CD4-positive, alpha-beta T cell treated with Interleukin-6 at 100 ng/mL for 8 hours (primary cell): ENCODE measurements at places on chromosomes 12 and 14.

DNA sequence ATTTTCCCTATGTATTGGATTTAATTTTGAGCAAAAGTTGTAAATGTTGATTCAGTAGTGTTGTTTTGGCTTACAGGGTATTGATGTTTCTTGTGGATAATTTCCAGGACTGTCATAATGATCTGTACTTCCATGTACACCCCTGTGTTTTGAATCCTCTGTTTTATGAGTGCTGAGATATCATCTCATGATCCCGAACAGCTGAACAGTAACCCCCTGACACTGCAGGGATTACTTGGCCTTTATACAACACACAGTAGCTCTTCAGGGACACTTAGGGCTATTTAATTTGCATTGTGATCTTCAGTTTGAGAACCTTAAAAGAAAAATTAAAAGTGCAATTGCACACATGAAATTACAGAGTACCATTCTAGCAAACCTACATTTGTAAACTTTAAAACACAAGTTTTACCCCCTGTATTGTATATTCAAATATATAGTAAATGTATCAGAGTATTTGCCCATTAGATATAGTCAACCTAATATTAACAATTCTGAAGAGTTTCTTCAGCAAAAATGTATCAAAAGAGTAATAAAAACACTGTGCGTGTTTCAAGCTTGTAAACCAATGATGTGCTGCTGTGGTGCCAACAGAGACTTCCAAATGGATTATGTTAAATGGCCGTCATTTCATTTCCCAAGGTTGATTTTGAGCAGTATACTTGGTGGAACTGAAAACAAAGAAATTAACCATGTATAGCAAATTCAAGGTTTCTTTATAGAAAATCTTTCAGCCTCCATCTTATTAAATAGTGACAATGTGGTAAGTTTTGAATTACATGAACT, 27.9 kb upstream of the MYF6 start:
- DNase-seq: no peak

- DNase-seq: no peak
These were observed 26.6 kb downstream of the ATF7 start for GRCh38 chr12:53599579-53599978.

DNA sequence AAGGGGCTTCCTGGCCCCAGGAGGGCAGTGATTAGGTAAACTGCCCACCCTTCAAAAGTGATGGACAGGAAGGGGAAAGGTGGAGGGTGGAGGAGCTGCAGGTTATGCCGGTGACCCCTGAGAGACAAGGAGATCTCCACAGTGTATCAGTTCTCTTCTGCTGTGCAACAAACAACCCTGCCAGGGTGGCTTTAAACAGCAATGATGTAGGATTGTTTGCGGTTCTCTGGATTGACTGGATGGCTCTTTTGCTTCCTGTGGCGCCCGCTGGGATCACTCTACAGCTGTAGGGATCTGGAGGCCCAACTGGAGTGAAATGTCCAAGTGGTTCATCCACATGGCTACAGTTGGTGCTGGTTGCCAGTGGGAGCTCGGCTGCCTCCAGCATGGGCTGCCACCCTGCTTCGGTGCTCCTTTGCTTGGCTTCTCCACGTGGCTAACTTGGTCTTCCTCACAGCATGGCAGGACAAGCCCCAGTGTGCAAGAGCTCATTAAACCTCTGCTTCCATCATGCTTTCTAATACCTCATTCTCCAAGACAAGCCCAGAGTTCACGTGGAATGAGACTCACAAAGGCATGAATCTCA, 8.6 kb upstream of the ANKRD9 start:
- DNase-seq: no peak

DNA sequence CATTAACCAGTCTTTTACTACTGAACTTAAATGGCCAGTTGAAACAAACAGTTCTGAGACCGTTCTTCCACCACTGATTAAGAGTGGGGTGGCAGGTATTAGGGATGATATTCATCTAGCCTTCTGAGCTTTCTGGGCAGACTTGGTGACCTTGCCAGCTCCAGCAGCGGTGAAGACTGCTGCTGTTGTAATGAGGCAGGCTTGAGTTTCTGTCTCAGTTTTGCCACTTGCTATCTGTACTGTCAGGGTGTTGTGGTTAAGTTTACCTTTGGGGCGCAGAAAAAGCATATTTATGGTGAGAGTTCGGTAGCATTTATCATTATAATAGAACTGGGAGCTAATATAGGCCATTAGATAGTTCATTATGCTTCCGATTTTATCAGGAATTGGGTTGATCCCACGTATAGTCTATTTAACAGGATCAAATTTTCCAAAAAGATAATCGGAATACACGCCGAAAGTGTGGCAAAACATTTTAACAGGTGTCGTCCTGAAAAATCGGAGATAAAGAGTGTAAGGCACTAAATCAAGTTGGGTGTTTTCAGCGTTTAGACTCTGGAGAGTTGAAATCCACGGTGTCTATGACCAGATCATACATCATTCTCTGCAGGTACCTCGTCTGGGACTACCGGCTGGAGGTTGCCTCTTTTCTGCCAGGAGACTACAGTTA, 688 bp upstream of the NECAP1 start:
- DNase-seq: peak; percentile 25

GRCh38 chr12:18275981-18276380, 14.7 kb downstream of the PIK3C2G start:
- DNase-seq: no peak

DNA sequence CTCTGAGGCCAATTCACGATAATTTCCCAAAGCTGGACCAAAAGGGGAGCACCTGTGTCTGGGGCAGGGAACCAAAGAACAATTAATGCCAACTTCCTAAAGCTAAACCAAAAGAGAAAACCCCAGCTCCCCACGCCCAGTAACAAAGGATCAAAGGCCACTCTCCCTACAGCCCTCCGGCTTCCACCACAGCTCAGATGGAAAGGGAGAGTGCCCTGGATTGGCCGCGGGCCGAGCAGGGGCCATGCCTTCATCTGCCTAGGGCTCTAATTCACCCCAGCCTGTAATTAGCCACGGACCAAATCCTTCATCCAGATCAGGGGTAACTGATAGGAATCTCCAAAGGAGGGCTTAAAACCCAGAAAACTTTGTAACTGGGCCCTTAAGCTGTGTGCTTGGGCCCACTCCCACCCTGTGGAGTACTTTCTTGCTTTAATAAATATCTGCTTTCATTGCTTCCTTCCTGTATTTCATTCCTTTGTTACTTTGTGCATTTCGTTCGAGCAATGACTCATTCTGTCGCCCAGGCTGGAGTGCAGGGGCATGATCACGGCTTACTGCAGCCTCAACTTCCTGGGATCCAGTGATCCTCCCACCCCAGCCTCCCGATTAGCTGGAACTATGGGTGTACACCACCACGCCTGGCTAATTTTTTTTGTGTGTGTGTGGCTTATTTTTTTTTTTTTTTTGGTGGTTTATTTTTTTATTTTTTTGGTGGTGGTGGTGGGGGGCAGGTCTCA, 65.5 kb upstream of the PPP4R3A start:
- no peak for DNase-seq

DNA sequence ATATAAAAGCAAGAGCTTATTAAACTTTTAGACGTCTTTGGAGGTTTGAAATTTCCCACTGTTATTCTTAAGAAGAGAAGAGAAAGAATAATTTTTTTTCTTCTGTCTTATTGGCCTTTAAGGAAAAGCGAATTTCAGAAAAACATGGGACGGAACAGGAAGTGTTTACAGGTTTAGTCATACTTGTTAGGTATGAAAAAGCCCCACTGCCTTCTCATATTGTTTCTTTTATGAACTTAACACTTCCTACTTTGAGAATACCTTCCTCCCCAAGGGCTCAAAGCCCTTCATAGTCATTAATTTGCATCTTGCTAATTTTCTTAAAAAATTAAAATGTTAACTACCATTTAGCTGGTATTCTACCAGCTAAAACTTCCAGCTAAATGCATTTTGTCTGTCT, 82.0 kb downstream of the ETV6 start:
- DNase-seq: peak; percentile 32

GRCh38 chr14:31939934-31940333, 137.2 kb upstream of the ARHGAP5 start:
- no peak for DNase-seq

- no peak for DNase-seq
These were observed 25.2 kb upstream of the PNMA1 start for GRCh38 chr14:73739174-73739898.

DNA sequence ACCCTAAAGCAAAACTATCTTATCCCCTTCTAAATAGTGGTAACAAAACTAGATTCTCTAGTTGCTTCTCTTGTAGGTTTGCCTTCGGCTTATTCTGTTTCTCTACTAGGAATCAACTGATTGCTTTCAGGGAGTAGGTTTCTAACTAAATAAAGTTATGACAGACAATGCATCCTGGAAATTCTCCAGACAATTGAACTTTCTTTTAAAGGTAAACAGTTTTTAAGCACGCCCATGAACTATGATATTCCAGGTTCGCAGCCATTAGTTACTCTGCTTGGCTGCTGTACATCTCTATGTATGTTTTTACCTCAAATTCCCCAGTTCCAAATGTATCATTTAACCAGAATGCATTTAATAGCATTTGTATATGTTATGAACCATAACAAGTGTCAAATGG, 23.9 kb downstream of the EIF2S3B start:
- no peak for DNase-seq

- DNase-seq: no peak
These were observed 37.2 kb upstream of the BDKRB2 start for GRCh38 chr14:96167224-96168148.

DNA sequence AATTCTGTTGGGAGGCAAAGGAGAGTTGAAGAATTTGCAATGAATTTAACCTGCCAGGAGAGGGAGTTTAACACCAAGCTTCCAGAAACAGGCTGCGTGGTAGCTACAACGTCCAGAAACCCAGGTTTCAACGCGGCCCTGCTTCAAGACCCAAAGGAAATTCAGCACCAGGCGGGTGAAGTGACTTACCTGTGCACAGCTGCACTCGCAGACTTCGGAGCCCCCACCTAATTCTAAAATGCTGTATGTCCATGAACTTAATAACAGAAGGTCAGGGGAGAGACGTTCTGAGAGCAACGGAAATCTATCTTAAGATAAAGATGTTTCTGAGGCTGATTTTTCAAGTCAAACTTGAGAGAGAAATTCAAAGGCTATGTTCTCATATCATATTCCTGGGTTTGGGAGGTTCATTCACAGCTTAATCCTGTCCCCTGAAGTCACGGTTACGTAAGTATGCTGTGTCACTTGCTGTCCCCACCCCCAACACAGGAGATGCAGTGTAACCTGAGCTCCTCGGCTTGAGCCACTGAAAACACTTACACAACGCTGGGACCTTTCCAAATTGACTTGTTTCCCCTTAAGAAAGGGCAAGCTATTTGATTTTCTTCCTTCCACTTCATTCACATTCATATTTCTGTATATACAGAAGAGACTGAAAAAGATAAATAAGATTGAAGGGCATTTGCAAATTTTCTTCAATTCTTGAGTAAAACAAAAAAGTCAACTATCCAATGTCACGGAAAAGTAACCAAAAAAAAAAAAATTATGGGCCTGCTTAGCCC, 22.7 kb downstream of the CLIP1 start:
- peak; percentile 73 for DNase-seq

DNA sequence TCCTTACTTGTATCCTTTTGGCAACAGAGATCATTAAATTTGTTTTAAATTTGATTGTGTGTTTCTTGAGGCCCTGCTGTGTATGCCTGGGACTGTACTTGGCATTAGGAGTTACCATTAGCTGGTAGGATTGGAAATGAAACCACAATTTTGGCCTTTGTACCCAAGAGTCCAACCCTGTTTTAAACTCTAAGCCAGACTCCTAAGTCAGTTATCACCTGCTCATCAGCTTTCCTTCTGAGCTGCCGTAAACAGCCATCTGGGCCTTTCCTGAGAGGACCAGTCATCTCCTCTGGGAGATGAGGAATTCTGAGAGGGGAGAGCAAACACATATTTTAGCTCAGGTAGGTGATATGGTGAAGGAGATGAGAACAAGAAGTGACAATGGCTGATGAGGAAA, 74.3 kb upstream of the SRSF5 start:
- no peak for DNase-seq

- no peak for DNase-seq
These were observed 21.1 kb upstream of the AKAP6 start for GRCh38 chr14:32307881-32308582.

DNA sequence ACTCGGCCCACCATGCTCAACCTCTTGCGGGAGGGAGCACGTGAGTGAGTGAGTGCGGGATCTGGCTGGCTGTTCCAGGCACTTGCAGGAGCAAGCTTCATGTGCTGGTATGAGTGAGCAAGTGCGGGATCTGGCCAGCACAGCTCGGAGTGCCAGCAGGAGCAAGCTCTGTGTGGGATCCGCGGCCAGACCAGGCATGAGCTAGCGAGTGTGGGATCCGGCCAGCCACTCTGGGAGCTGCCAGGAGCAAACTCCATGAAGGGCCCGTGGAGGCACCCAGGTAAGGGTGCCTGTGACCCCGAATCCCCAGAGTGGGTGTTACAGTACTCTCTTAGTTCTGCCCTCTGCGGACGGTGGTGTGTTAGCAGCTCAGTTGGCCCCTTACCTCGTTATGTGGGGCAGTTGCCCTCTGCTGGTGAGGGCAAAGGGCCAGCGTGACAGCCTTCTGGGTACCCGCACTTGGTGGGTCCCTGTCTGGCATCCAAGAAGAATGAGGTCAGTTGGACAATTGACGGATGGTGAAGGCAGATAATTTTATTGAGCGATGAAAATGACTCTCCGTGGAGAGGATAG, 38.3 kb downstream of the RAD51B start:
- DNase-seq: no peak

DNA sequence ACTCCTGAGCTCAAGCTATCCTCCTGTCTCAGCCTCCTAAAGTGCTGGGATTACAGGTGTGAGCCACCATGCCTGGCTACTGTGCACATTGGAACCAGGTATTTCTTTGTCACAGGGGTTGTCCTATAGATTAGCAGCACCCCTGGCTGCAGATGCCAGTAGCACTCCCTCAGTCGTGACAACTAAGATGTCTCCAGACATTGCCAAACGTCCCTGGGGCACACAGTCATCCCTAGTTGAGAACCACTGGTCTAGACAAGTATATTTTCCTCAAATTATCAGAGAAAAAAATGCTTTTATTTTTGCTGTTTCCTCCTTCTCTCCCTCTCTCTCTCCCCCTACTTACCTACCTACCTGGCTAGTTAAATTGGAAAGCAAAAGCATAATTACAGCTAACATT, 17.9 kb upstream of the P2RX7 start:
- DNase-seq: no peak

DNA sequence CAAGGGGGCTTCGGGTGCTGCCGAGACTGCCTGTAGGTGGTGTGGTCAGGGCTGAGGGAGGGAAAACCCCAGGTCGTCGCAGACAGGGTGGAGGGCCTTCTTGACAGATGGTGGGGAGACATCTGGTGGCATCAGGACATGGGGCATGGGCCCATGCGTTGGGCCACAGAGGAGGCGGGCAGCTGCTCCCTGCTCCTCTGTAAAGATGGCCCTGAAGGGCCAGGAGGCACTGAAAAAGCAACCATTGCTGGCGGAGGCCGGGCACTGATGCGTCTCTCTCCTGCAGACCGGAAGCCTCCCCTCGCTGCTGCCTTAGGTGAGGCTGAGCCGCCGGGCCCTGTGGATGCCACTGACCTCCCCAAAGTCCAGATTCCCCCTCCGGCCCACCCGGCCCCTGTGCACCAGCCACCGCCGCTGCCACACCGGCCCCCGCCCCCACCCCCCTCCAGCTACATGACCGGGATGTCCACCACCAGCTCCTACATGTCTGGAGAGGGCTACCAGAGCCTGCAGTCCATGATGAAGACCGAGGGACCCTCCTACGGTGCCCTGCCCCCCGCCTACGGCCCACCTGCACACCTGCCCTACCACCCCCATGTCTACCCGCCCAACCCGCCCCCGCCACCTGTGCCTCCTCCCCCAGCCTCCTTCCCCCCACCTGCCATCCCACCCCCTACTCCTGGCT, 28.8 kb downstream of the CCNK start:
- DNase-seq: no peak

GRCh38 chr12:46770501-46771183, 55.2 kb downstream of the SLC38A4 start:
- no peak for DNase-seq

- no peak for DNase-seq
These were observed 170.9 kb upstream of the RTL1 start for GRCh38 chr14:101074196-101075024.
